Esophagus squamous epithelium (tissue), 5 donors: ENCODE measurements at places on chromosomes 7 and 10. TPM values are rescaled to one million over a fixed set of nuclear protein-coding genes. Genes with fewer than 3 reads are reported as not detected.

- H3K4me3 ChIP-seq = no peak overlapping the region
- no peak overlapping the region for H3K27ac ChIP-seq
- no peak for DNase-seq
- H3K36me3 ChIP-seq = no peaks in the 10 kb centered on the region
- peaks cover 7% of the 10 kb centered on the region for H3K4me1 ChIP-seq
These were observed 490.2 kb upstream of the AUTS2 start for GRCh38 chr7:69108097-69108496.

The FAM171A1 gene
- 4.2 TPM for total RNA-seq

DNA sequence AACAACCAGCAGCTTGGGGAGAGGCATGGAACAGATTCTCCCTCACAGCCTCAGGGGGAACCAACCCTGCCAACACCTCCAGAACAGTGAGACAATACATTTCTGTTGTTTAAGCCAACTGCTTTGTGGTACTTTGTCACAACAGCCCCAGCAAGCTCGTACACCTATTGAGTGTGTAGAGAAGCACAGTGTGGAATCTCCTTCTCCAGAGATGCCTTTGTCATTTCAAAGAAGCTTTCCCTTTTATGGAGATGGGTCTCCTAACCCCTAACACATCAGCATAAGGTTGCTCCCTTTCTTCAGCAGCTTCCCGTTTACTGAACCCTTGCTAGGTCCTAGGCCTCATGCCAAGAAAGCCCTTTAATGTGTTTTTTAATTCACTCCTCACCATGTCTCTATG lies 60.7 kb upstream of the AGK start:
- H3K36me3 ChIP-seq = no peaks in the 10 kb centered on the region
- H3K27me3 ChIP-seq = no peaks in the 10 kb centered on the region
- no peak overlapping the region for H3K4me3 ChIP-seq
- H3K27ac ChIP-seq = no peak overlapping the region
- H3K4me1 ChIP-seq = no peaks in the 10 kb centered on the region

DNA sequence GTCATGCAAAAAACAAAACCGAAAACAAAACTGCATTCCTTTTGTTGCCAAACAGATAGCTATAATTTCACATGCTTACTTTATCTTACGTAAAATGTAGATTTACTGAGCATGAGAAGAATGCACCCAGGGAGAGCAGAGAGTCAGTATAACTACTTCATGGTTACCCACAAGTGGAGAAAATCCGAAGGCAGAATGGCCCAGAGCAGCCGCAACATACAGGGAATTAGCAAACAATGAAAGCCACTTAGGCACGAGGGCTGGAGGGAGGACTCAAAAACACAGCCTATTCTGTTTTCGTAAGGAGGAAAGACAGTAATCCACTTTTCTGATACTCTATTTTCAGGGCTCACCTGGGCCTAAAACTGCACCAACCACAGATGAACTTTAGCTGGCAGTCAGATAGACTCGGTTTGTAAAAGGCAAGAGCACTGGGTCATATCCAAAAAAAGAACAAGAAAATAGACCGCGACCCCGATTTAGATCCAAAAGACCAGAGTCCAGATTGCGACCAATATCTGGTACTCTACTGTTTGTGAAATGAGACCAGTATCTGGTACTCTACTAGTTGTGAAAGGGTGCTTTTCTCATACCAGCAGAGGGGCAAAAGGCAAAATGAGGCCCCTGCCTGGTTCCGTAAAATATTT lies 1.3 kb downstream of the ITPRIP start:
- peak overlapping the region; percentile 99 for H3K27ac ChIP-seq
- no peaks in the 10 kb centered on the region for H3K27me3 ChIP-seq
- peaks cover 75% of the 10 kb centered on the region for H3K4me1 ChIP-seq
- no peak for DNase-seq
- H3K36me3 ChIP-seq = peaks cover 17% of the 10 kb centered on the region
- H3K4me3 ChIP-seq = peak overlapping the region; percentile 99

DNA sequence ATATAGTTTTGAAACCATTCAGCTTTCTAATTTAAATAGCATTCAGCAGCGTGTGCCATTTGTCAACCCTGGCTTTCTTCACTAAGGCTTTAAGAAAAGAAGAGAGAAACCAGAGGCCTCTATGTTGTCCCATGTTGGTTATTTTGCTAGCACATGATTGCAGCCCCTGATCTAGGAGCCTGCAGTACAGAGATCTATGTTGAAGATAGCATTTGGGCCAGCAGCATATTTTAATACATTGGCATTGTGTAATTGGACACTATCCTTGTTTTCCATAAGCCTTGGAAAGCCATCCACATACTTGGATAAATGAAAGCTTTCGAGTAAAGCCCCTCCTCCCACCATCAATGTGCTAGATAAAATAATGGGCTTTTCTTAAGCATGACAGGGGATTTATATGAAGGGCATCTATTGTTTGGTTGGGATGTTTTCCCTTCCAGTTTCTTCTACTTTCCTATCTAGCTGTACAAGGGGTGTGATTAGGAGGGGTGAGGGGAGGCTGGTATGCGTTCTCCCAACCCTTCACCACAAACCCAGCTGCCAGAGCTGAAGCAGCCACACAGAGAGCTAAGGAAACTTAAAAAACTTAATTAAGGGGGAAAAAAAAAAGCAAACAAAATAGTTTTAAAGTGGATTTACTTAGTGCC lies 23.1 kb upstream of the SDHAF3 start:
- H3K4me3 ChIP-seq = no peak overlapping the region
- no peak for DNase-seq
- H3K27ac ChIP-seq = no peak overlapping the region
- no peaks in the 10 kb centered on the region for H3K36me3 ChIP-seq

The SCART1 gene
- total RNA-seq = 2.5 TPM

DNA sequence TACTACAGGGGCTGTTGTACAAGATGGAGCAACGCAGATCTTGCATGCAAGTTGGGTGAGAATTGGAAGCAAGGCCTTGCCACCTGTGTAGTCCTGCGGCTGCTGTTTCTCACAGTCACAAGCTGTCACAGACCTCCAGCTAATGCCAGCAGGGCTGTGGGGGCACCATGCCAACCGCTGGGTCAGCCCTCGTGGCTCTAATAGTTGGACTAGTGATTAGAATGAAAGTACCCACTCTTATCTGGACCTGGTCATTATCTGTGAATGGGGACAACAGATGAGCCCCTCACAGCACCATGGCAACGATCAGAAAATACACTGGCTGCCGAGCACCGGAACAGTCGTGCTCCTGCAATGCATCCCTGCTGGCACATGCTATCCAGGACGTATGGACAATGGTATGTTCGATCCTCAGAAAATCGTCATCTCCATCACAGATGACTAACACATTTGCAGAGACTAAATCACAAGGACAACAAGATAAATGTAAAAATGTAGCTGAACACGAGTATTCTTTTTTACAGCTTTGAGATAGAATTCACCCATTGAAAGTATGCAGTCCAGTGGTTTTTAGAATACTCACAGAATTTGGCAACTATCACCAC lies 80.4 kb upstream of the CALN1 start:
- H3K36me3 ChIP-seq = no peaks in the 10 kb centered on the region
- DNase-seq = no peak
- H3K27ac ChIP-seq = no peak overlapping the region

GRCh38 chr7:108488768-108489538 lies 32.7 kb upstream of the NRCAM start:
- H3K4me3 ChIP-seq = no peak overlapping the region
- no peaks in the 10 kb centered on the region for H3K27me3 ChIP-seq
- peaks cover 4% of the 10 kb centered on the region for H3K36me3 ChIP-seq
- DNase-seq = no peak
- H3K27ac ChIP-seq = no peak overlapping the region

GRCh38 chr10:113133497-113134115 lies 183.6 kb downstream of the TCF7L2 start:
- peaks cover 25% of the 10 kb centered on the region for H3K4me1 ChIP-seq
- no peaks in the 10 kb centered on the region for H3K36me3 ChIP-seq
- DNase-seq = no peak
- H3K4me3 ChIP-seq = no peak overlapping the region

DNA sequence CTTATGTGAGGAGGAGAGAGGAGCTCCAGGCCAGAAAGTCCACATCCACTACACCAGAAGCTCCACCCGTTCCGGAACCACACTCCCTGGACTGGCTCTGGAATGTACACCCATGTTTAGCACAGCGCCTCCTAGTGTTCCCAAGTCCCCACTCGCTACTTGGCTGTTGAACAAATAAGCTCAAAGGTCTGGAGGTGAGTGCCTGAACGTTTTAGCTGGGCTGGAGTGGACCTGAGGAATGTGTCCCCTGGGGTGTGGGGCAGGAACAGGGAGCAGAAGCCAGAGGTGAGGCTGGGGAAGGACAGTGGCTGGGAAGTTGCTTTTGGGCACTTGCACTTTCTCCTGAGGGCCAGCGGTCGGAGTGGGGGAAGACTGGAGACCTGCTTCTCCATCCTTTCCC lies 164.1 kb upstream of the CDCA7L start:
- H3K27me3 ChIP-seq = no peaks in the 10 kb centered on the region
- H3K36me3 ChIP-seq = no peaks in the 10 kb centered on the region
- DNase-seq = no peak
- no peak overlapping the region for H3K4me3 ChIP-seq
- no peak overlapping the region for H3K27ac ChIP-seq

DNA sequence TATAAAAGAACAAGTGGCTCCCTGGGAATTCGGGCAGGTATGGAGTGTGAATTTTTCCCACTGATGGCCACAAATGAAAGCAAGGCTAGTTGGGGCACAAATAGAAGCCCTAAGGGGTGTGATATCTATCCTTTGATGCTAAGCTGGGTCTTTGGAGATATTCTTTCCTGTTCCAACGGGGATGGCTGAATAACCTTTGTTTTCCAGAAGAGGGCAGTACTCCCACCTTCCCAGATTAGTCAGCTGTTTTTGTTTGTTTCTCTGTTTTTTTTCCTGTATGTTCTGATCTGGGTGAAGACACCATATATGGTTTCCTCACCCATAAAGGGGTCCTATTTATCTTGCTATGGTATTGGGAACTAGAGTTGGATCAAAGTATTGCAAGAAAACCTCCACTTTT lies 947.7 kb upstream of the SORCS1 start:
- no peaks in the 10 kb centered on the region for H3K36me3 ChIP-seq
- no peak for DNase-seq
- no peaks in the 10 kb centered on the region for H3K4me1 ChIP-seq
- no peak overlapping the region for H3K4me3 ChIP-seq
- no peaks in the 10 kb centered on the region for H3K27me3 ChIP-seq

DNA sequence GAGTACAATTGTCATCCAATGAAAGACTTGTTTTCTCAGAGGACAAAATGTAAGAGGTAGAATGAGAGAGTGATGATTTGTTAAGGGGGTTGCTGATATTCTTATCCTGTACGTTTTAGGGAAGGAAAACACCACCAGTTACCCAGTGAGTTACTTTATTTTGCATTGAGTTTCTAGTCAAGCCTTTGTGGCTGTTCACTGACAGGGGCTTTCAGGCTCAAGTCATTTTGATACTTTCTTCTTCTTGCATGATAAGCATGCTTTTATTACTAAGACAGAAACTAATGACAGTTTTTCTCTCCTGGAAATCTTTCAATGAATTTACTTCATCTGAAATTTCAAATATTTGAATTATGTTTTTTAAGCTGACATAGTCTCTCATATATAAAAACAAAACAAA lies 710.2 kb upstream of the POM121L12 start:
- H3K4me1 ChIP-seq = no peaks in the 10 kb centered on the region
- H3K27me3 ChIP-seq = no peaks in the 10 kb centered on the region
- H3K36me3 ChIP-seq = no peaks in the 10 kb centered on the region
- no peak overlapping the region for H3K27ac ChIP-seq

The FFAR4 gene
- 1.1 TPM for total RNA-seq

The GPR15LG gene
- 352 TPM for total RNA-seq

- no peaks in the 10 kb centered on the region for H3K27me3 ChIP-seq
- H3K4me3 ChIP-seq = no peak overlapping the region
- no peaks in the 10 kb centered on the region for H3K36me3 ChIP-seq
- H3K27ac ChIP-seq = no peak overlapping the region
- peaks cover 25% of the 10 kb centered on the region for H3K4me1 ChIP-seq
These were observed 76.1 kb upstream of the DUSP5 start for GRCh38 chr10:110421512-110422138.

The LBX1 gene
- not detected for total RNA-seq

GRCh38 chr10:103155471-103156085 lies 37.5 kb downstream of the NT5C2 start:
- H3K27ac ChIP-seq = no peak overlapping the region
- H3K4me3 ChIP-seq = no peak overlapping the region
- DNase-seq = no peak
- no peaks in the 10 kb centered on the region for H3K27me3 ChIP-seq
- H3K4me1 ChIP-seq = no peaks in the 10 kb centered on the region
- no peaks in the 10 kb centered on the region for H3K36me3 ChIP-seq

The LIPF gene
- 0.57 TPM for total RNA-seq

GRCh38 chr7:108413782-108414492 lies 42.3 kb downstream of the NRCAM start:
- H3K4me1 ChIP-seq = peaks cover 4% of the 10 kb centered on the region
- H3K27ac ChIP-seq = no peak overlapping the region
- H3K4me3 ChIP-seq = no peak overlapping the region
- no peak for DNase-seq
- H3K36me3 ChIP-seq = no peaks in the 10 kb centered on the region

The SP4 gene
- total RNA-seq = 0.72 TPM

The PDE6C gene
- not detected for total RNA-seq

The ANXA8L1 gene
- total RNA-seq = 321 TPM

DNA sequence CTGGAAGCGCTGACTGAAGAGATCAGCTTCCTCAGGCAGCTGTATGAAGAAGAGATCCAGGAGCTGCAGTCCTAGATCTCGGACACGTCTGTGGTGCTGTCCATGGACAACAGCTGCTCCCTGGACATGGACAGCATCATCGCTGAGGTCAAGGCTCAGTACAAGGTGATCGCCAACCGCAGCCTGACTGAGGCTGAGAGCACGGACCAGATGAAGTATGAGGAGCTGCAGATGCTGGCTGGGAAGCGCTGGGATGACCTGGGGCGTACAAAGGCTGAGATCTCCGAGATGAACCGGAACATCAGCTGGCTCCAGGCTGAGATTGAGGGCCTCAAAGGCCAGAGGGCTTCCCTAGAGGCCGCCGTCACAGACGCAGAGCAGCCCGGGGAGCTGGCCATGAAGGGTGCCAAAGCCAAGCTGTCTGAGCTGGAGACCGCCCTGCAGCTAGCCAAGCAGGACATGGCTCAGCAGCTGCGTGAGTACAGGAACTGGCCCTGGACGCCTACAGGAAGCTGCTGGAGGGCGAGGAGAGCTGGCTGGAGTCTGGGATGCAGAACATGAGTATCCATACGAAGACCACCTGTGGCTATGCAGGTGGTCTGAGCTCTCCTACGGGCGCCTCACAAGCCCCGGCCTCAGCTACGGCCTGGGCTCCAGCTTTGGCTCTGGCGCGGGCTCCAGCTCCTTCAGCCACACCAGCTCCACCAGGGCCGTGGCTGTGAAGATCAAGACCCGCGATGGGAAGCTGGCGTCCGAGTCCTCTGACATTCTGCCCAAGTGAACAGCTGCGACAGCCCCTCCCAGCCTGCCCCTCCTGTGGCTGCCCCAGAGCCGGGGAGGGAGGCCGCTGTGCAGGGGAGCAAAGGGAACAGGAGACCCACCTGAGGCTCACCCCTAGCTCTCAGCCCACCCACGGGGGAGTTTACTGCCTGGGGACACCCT lies 24.9 kb upstream of the AMPH start:
- no peak for DNase-seq
- H3K4me1 ChIP-seq = no peaks in the 10 kb centered on the region
- H3K27me3 ChIP-seq = no peaks in the 10 kb centered on the region
- no peak overlapping the region for H3K4me3 ChIP-seq
- no peak overlapping the region for H3K27ac ChIP-seq

GRCh38 chr7:55488804-55489340 lies 83.4 kb downstream of the VOPP1 start:
- H3K27ac ChIP-seq = no peak overlapping the region
- H3K4me3 ChIP-seq = no peak overlapping the region
- no peaks in the 10 kb centered on the region for H3K27me3 ChIP-seq
- DNase-seq = no peak

- no peaks in the 10 kb centered on the region for H3K36me3 ChIP-seq
- no peak overlapping the region for H3K27ac ChIP-seq
- no peaks in the 10 kb centered on the region for H3K4me1 ChIP-seq
- no peak overlapping the region for H3K4me3 ChIP-seq
These were observed 132.1 kb downstream of the KLF6 start for GRCh38 chr10:3652886-3653285.
